ENCODE measurements at places on chromosomes 2 and 18.

GRCh38 chr18:59954755-59955156 is 55.0 kb downstream of the PMAIP1 start:
- no peak for DNase-seq

DNA sequence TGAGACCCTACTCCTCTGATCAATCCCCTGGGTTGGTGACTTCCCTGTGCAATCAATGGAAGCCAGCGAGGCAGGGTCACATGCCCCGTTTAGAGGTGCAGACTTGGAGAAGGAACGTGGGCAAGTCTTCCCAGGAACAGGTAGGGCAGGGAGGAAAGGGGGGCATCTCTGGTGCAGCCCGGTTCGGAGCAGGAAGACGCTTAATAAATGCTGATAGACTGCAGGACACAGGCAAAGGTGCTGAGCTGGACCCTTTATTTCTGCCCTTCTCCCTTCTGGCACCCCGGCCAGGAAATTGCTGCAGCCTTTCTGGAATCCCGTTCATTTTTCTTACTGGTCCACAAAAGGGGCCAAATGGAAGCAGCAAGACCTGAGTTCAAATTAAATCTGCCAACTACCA is 821 bp upstream of the PROC start:
- DNase-seq: no peak

DNA sequence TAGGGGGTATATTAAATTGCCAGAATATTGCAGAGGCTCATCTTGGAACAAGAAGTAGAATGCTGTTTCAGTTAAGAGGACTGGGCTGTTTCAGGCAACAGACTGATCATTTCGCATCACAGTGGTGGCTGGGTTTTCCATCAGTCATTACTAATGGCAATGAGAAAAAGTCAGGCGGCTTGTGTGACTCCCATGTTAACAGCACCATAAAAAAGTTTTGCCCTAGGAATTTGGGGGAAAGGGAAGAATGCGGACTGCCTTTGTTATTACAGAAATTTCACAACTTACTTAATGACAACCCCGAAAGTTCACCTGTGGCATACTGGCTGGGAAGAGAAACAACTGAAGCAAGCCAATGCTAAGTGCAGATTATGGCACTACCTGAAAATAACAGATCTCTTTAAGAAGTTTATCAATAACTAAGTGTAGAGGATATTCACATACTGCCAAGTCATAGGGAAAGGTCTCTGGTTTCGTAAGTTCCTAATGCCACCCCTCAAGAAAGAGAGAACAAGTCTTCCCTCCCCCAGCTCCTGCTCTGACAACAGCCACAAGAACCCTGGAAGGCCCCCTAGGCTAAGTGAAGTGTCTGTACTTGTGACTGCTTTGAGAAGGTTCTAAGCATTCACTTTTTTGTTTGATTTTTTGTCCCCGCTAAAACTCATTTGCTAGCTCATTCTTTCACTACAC is 40.5 kb upstream of the AP1S3 start:
- DNase-seq: no peak

DNA sequence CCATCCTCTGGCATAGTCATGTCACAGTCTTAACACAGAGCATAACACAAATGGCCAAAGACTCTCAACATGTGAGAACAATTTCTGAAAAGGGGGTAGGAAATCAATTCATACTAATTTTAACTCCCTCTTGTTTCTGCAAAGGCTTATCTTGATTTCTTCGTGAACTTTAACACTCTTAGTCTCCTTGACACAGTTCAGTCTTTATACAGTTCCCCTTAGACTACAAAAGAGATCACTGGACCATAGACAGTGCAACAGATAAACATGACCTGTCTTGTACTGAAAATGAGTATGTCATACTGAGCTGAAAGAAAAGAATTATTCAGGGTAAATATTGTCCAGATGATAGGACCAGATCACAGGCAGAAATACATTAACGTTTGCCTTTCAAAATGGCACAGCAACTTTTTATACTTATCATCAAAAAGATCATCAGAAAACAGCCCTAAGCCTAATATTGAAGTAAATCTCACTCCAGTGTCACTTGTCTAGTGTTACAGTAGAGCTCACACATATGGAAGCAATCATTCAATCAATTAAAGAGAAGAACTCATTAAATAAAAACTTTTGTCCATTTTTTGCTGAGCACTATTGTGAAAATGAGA is 56.4 kb upstream of the VRK2 start:
- DNase-seq: no peak

GRCh38 chr2:70977605-70978205 is 725 bp upstream of the ANKRD53 start:
- no peak for DNase-seq

All from stimulated activated CD4-positive, alpha-beta T cell treated with anti-CD3 and anti-CD28 coated beads, Interleukin-15, amount 100 ng/mL, for 1 hour (primary cell).